ENCODE measurements at places on chromosomes 2 and 18.
A peak's percentile ranks its signal among the peaks of the same experiment; 100 is the strongest.

- no peak for DNase-seq
Measured at GRCh38 chr2:240655931-240656886, 26.5 kb downstream of the AQP12B start.

GRCh38 chr2:19068206-19068605 is 290.2 kb downstream of the OSR1 start:
- no peak for DNase-seq

DNA sequence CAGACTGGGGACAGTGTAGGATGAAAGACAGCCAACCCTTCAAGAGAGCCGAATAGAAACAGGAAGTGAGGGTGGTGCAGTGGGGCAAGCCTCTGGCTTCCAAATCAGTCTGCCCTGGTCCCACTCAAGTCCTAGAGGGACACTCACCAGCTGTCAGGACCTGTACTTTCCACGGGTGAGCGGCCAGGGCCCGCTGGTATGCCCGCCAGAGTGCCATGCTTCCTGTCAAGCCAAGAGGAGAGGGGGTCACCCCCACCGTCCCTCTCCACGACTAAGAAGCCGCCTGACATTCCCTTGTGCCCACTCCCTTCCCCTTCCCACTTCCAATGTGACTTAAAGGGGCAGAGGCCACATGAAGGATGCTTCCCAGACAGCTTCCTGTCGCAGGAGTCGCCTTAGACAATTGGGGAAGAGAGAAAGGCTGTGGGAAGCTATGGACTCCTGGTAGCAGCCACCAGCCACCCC is 564 bp downstream of the MPV17 start:
- DNase-seq: no peak

- no peak for DNase-seq
Measured at GRCh38 chr18:79796016-79796415, 1.7 kb upstream of the KCNG2 start.

DNA sequence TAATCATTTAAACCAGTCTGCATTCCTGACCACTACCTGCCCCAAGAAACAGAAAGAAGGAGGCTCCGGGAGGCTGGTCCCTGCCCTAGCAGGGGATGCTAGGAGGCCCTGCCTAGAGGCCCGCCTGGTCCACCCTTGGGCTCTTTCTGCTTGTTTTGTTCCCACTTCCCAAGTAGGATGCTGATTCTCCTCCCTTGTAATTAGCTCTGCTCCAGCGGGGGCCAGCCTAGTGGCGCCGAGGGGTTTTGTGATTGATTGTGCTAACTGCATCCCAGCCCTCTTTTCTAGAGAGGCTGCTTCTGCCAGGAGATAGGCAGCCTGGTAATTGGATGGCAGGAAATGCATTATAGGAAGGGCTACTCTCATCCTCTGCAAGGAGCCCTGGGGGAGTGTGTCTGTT is 220.0 kb downstream of the LOXHD1 start:
- DNase-seq: no peak

DNA sequence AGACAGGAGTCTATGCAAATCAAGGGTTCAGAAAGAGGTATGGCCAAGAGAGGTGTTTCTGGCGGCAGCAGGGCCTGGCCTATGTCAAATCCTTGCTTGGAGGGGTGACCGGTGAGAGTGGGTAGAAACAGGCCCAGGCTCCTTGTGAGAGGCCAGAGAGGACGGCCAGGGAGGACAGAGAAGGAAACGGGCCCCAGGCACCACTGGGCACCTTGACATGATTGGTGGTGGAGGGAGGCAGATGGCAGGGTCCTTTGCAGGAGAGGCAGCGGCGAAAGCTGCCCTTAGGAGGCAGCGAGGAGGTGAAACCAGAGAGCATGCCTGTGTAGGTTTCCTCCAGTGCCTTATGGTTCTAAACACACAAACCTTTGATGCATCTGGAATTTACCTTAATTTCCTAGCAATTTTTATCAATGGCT is 6.2 kb downstream of the RAMP1 start:
- DNase-seq: no peak

GRCh38 chr18:6413579-6414117 is 1.1 kb downstream of the L3MBTL4 start:
- DNase-seq: no peak

- DNase-seq: peak; percentile 86
Measured at GRCh38 chr2:135820003-135820618, 16.9 kb downstream of the LCT start.

DNA sequence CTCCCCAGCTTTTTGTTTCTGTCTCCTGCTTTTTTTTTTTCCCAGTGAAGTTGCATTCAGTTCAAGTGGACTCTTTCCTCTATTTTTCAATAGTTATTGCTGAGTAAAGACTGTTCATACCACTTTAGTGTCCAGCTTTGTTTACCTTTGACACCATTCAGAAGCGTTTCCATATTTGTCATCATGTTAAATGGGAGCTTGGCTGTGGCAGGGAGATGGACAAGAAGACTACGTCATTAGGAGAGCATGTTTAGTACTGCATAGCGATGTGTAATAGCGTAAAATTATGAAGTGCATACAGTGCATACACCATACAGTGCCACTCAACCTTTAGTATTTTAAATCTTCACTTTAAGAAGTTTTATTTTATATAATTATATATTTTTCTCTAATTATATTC is 655.9 kb downstream of the DCC start:
- no peak for DNase-seq

GRCh38 chr2:31812051-31812798 is 198.6 kb downstream of the MEMO1 start:
- DNase-seq: no peak

GRCh38 chr2:152036611-152037469 is 62.0 kb downstream of the CACNB4 start:
- peak; percentile 56 for DNase-seq

DNA sequence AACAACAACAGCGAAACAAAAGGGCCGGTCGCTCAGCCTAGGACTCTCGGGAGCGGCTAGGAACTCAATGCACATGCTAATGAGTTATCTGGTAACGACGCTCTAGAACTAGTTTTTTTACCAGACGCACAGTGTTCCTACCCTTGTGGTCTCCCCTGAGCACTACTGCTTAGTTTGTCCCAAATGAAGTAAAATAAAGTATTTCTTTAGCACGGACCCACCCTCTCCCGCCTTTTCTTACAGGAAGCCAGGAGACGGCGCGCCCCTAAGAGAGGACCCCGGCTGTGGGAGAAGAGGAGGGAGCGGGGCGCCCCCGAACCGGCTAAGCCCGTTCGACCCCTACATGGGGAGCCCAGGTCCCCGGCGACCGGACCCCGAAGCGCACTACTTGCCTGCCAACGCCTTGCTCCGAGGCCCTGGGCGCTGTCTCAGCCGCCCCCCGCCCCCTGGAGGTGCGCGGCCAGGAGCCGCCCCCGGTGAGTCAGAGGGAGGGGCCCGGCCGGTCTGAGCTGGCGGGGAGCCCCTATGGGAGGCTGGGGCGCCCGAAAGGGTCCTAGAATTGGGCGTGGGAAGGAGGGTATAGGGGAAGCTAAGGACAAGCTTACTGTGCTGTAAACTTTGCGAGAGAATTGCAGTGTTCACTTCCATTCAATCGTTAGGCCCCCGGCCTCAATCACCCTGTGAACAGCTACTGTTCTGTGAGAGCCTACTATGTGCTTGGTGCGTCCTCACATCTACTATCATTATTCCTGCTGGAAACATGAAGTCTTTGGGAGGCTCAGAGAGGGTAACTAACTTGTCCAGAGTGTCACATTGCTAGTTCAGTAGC is 3.6 kb upstream of the CAPG start:
- no peak for DNase-seq

DNA sequence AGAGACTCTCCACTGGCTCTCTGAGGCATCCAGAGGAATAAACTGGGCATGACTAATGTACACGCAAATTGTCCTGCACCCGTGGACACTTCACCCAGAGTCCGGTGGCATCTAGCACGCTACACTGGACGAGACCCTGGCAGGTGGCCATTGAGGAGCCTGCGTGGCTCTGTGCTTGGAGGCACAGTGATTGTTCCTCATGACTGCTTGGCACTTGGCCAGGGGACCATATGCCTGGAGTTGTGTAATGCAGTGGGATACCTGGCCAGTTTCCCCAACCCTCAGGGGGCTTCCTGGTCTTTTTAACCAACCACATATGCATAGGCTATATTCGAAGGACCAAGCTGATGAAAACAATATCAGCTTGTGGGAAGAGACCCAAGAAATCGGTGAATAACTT is 66.6 kb downstream of the MTCL1 start:
- DNase-seq: no peak

- DNase-seq: no peak
Measured at GRCh38 chr2:40361478-40361877, 90.4 kb downstream of the SLC8A1 start.

DNA sequence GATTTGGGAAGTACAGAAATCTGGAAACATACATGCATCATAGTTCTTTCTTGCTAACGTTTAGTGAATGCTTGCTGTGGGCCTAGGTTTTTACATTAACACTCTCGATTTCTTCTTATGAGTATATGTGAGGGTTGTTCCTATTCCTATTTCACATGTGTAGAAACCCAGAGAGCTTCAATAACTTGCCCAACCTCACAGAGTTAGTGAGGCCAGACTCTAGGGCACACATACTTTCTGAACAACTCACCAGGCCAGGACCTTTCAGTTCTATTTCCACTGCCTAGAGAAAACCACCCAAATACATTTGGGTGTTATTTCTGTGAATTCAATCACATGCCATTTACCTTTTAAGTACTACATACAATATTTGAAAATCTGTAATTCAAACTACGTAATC is 8.2 kb upstream of the KCTD1 start:
- DNase-seq: no peak

- DNase-seq: no peak
Measured at GRCh38 chr18:78323453-78324197, 656.0 kb upstream of the SALL3 start.

- no peak for DNase-seq
Measured at GRCh38 chr18:74994502-74995418, 214.2 kb downstream of the PTGR3 start.

- no peak for DNase-seq
Measured at GRCh38 chr2:175930504-175930903, 71.6 kb downstream of the LNPK start.

- no peak for DNase-seq
Measured at GRCh38 chr18:72630991-72631390, 86.8 kb upstream of the CBLN2 start.

- no peak for DNase-seq
Measured at GRCh38 chr2:74502720-74503505, 3.5 kb upstream of the LBX2 start.

DNA sequence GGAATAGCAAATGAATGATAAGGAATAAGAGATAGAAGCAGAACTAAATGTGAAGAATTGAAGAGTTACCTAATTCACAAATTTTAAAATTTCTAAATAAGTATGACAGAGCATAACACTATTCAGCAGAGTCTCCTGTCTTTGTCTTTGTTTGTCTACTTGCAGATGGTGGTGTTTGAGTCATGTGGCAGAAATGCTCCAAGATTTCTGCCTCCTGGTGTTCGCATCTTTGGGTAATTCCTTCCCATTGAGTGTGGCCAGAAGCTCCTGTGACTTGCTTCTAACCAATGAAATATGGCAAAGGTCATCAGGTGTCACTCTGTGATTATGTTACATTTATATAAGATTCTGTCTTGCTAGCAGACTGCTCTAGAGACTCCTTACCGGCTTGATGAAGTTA is 45.6 kb upstream of the GALNT3 start:
- no peak for DNase-seq

- DNase-seq: no peak
Measured at GRCh38 chr2:182593394-182593975, 122.6 kb upstream of the DNAJC10 start.

- no peak for DNase-seq
Measured at GRCh38 chr18:58860747-58861231, 3.9 kb upstream of the ZNF532 start.

DNA sequence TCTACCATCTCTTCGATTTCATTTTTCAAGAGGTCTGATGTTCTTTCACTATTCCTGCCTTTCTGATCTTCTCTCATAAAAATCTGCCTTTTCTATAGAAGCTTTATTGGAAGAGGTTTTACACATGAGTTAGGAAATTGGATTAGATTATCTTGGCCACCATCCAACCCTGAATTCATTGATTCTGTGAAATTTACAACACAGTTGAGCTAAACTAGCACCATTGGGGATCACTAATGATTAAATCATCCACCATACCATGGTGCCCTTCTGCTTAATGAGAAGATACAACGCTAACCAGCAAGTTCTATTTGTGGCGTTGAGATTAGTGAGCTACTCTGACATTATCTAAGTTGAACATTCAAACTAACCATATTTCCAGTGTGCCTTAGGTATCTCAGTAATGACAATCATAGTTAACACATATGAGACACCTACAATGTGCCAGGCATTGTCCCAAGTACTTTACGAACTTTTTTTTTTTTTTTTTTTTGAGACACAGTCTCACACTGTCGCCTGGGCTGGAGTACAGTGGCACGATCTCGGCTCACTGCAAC is 17.3 kb upstream of the LBH start:
- DNase-seq: no peak

Measured in stimulated activated CD4-positive, alpha-beta T cell treated with anti-CD3 and anti-CD28 coated beads, Interleukin-15, amount 100 ng/mL, for 48 hours (primary cell).